ENCODE measurements at places on chromosomes 1 and 21. TPM values are rescaled to one million over a fixed set of nuclear protein-coding genes. Genes with fewer than 3 reads are reported as not detected.

The FCN3 gene
- total RNA-seq = not detected

The CHI3L1 gene
- total RNA-seq = not detected

The ZNF593OS gene
- total RNA-seq = not detected

The AADACL3 gene
- total RNA-seq = not detected

The FMO4 gene
- total RNA-seq = 1.0 TPM

DNA sequence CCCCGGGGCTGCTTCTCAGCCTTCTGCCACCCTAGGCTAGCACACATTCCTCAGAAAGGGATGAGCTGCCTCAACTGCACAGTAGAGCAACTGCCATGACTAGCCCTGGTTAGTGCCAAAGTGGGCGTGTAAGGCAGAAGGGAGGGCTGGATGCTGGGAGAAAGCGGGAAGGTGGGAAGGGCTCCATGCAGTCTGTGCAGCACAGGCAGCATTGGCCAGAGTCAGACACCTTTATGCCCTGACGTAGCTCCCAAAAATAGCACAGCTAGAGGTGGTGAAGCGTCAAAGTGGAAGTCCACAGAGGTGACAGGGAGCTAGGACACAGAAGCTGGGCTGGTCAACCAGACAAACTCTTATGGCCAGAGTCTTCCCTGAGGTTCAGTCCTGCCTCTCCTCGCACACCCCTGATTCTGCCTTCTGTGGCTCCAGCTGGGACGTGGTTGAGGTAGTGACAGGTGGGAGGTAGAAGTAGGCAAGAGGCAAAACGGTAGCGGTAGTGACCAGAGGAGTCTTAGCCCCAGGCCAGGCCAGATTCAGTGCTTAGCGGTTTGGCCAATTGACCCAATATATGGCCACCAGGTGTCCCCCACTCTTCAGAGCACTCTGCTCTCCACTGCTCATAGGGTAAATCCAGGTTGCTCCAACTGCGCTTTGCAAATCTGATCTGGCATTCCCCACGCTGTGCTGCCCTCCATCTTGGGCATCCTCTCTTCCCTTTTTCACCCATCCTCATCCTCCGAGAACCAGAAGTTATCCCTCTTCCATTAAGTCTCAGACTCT is 45.6 kb downstream of the DDX20 start:
- no peak for DNase-seq

- no peak for DNase-seq
These were observed 15.2 kb downstream of the WLS start for GRCh38 chr1:68217060-68217554.

- DNase-seq = no peak
These were observed 95.5 kb upstream of the PROX1 start for GRCh38 chr1:213891989-213892902.

- DNase-seq = no peak
These were observed 18.7 kb upstream of the RAP1A start for GRCh38 chr1:111600886-111601386.

- no peak for DNase-seq
These were observed 749 bp downstream of the PCBP3 start for GRCh38 chr21:45644041-45644906.

- no peak for DNase-seq
These were observed 231.7 kb downstream of the HMCN1 start for GRCh38 chr1:185965870-185966269.

- DNase-seq = no peak
These were observed 474.7 kb downstream of the NUF2 start for GRCh38 chr1:163796394-163796821.

GRCh38 chr1:219666242-219666641 is 53.3 kb upstream of the ZC3H11B start:
- DNase-seq = no peak

- no peak for DNase-seq
These were observed 36.0 kb downstream of the PABPC4 start for GRCh38 chr1:39540504-39541031.

- DNase-seq = no peak
These were observed 4.2 kb downstream of the STXBP3 start for GRCh38 chr1:108750476-108751181.

GRCh38 chr1:158203693-158204457 is 23.2 kb downstream of the CD1D start:
- no peak for DNase-seq

DNA sequence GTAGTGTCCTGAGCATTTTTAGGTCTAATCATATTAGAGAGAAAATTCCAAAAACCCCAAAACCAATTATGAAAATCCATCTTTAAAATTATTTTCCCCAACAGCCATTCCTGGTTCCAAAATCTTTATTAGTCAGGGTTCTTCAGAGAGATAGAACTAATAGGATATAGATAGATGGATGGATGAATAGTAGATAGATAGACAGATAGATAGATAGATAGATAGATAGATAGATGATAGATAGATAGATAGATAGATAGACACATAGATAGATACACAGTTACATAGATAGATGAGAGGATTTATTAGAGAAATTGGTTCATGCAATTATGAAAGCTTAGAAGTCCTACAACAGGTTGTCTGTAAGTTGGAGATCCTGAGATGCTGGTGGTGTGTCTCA is 122.7 kb upstream of the POGK start:
- no peak for DNase-seq

DNA sequence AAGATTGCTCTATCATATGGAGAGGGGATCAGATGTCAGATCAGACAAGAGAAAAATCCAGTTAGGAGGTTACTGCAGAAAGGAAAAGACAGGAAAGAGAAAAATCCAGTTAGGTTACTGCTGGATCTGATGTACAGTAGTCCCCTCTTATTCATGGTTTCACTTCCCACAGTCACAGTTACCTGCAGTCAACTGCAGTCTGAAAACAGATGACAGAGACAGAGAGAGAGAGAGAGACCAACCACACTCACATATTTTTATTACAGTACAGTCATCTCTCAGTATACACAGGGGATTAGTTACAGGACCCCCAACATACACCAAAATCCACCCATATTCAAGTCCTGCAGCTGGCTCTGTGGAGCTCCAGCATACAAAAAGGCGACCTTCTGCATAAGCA is 29.3 kb downstream of the NUP133 start:
- DNase-seq = no peak
